ENCODE measurements at places on chromosomes 4 and X.

DNA sequence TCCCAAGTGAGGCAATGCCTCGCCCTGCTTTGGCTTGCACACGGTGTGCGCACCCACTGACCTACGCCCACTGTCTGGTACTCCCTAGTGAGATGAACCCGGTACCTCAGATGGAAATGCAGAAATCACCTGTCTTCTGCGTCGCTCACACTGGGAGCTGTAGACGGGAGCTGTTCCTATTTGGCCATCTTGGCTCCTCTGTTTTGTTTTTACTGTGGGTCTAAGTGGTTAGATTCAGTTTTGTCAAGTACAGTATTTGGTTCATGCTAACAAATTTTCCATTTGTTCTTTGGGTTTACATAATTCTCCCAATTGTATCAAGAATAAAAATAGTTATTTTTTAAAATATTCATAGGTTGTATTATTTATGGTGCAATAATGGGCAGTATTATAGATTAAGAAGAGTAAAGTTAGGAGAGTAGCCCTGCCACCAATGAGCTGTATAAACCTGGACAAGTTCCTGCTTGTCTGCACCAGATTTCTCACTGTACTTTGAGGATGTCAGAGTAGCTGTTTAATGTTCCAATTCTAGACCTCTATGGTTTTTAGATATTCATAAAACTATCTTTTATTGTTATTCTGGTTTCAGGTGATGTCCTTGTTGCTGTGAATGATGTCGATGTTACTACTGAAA lies 23.4 kb downstream of the INTU start:
- DNase-seq: no peak

GRCh38 chr4:38470735-38471262 lies 193.2 kb upstream of the KLF3 start:
- no peak for DNase-seq

GRCh38 chr4:76955182-76955581 lies 5.6 kb downstream of the SEPTIN11 start:
- no peak for DNase-seq

GRCh38 chrX:39439906-39440798 lies 638.9 kb downstream of the MID1IP1 start:
- no peak for DNase-seq

DNA sequence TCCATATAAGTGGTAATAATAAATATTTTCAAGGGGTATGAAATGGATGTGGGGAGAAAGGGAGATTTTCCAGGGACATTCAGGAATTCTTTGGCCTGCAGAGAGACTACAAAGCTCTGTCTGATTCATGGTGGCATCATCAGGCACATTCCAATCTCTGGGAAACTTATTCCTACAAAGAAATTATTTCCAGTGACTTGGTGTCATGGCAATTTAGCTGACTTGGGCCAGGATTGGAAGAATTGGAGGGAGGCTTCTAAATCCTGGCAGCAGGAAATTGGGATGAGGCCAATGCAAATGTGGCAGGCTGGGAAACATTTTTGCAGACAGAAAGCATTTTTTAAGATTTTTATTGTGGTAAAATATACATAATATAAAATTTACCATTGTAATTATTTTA lies 204.6 kb downstream of the RTL9 start:
- DNase-seq: no peak

DNA sequence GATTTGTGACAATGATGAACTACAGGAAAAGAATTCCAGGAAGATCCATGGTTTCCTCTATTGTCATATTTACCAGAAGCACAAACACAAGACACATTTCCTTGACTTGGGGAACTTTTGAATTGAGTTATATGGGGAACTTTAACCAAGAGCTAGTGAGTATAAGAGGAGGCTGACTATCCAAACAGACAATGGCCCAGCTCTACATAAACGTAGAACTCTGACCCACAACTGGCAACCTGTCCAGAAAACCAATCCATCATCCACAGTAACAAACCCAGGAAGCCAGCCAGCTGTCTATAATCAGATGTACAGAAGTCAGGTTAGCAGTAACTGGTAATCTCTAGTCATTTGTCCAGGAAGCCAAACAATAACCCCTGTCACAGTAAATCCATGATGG lies 167.0 kb upstream of the CPEB2 start:
- DNase-seq: no peak

GRCh38 chrX:71532078-71532752 lies 689 bp upstream of the OGT start:
- DNase-seq: no peak

DNA sequence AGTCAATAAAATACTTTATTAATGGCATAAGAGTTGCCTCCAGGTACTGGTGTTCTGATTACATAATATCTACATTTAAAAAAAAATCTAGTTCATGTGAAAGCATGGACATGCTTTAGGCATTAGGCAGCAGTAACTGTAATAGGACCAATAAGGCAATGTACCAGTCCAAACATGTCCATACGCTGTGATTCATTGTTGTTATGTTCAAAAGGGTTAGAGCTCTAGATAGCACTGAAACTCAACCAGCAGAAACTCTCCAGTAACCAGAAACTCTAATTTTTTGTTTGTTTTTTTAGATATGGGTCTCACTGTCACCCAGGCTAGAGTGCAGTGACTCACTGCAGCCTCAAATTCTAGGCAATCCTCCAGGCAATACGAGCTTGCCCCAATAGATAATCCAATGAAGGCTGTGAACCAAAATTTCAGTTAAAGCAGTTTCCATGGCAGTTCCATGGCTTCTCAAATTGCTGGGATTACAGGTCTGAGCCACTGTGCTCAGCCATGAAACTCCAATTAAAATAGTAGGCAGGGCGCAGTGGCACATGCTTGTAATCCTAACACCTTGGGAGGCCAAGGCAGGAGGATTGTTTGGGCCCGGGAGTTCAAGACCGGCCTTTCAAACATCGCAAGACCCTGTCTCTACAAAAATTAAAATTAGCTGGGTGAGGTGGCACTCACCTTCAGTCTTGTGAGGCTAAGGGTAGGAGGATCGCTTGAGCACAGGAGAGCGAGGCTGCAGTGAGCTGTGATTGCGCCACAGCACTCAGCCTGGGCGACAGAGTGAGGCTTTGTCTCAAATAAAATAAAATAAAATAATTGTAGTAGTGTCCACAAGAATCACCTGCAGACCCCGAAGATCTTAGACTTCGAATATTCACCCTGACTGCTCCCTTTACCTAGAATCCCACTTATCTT lies 36.3 kb downstream of the MGARP start:
- no peak for DNase-seq

DNA sequence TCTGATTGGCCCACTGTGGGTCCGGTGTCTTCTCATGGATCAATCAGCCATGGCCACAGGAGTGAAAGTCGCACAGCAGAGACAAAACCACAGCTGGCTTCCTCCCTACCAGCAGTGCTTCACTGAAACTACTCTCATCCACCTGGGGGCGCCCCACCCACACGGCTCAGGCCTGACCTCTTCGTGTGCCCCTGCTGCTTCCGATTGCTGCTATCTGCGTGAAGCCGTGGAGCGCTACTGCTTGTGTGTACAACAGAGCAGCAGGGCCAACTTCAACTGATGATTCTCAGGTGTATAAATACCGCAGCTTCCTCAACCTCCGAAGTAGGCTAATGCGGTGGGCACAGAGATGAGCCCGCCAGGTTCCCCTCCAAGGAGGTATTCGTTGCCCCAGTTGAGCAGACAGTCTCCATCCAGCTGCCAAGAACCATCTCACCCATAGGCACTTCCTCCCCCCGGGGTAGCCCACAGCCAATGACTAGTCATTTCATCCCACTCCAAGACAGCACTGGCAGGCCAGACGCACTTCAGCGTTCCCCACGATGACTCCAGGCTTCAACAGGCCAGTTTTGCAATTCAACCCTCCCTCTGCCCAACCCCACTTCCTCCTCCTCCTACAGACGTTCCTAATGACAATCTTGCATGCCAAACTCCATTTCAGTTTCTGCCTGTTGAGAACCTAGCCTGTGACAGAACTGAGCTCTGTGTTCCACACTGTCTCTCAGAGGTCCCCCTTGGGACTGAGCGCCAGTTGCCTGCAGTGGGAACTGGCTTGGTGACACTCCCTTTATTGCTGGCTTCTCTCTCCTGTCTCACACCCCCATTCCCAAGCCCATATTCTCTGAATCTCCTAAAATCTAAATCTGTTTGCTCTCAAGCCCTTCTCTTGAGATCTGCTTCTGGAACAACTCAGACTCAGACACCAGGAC lies 41.3 kb upstream of the ATP6AP2 start:
- no peak for DNase-seq

DNA sequence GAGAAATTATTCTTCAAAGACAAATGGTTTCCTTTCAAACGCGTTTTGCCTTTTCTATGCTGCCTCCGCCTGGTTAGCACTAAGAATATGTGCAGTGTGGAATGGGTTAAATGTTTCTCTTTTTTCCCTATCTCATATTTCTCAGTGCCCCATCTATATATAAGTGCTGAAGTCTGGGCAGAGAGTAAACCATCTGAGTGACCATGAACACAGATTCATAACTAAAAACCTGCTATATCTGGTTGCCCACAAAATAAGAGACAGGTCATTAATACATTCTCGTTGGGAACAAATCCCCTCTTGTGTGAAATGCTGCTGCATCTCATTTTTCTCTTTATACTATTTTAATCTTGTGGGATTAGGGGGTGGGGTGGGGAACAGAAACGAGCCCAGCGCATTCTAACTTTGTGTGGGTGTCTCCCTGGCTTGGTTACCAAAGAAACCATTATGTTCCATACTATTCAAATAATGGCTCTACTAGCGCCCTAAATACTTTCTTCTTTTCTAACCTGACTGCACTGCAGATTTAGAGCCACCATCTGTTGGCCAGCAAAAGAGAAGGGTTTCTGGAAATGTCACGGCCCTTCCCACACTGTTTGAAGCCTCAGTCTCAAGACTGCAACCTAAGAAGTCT lies 42.2 kb upstream of the PTCHD1 start:
- DNase-seq: no peak

GRCh38 chr4:120155287-120155686 lies 88.6 kb upstream of the MAD2L1 start:
- DNase-seq: no peak

GRCh38 chr4:54940996-54941865 lies 184.2 kb downstream of the KDR start:
- no peak for DNase-seq

DNA sequence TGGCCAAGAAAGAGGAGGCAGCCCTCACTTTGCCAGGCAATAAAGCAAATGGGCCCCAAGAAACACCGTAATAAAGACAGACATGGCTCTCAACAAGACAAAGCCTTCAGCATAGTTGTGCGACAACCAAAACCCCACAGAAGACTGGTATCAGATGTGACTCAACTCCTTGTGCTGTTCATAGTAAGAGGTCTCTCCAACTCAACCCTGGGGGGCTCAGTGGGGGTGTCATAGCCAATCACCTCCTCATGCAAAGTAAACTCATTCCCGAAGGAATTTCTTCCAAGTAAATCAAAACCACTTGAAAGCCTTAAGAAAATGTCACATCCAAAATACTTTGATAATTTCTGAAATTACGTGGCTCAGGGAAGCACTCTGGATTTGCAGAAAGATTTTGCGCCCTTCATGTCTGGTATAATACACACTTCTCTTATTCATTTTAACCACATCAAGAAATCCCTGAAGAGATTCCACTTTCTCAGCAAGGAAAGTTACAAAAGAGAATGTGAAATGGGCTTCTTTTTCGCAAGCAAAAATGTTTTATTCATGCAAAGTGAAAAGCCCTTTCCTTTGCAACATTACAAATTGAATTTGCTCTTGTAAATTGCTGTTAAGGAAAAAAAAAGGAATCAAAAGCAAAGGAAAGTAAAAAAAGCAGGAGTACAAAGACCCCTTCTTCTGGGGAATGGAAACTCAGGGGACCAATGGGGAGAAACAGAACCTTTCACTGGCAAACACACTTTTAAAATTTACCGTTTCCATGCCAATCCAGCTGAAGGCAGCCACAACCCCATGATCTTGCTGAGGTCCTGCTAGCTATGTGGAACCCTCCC lies 137.4 kb downstream of the NSUN7 start:
- DNase-seq: no peak

DNA sequence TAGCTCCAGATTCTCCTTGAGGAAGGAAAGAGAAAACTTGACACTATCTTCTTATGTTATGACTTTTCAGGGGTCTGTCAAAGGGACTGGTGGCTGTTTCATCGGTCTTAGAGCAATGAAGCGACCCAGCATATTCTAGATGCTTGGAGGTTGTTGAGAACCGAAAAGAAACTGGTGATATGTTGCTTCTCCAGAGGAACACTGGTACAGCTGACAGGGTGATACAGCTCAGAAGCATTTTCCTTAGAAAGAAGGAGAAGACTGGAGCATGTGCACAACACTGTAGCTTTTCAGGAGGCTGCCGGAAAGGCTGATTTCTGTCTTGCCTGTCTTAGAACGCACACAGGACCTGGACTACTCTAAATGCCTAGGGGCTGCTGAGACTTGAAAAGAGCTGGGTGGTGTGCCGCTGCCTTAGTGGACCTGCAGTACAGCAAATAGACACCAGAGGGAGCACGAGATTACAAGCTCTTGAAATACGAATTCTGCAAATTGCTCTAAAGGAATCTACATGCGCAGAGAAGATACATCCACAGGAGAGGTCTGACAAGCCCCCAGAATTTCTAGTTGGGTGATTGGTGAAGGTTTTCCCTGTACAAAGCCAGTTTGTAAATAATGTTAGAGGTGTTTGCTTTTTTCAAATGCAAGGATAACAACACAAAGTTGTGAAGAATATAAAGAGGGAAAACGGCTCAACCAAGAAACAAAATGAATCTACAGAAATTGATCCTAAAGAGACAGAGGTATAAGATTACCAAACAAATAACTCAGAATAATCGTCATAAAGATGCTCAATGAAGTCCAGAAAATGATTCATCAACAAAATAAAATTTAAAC lies 223.1 kb upstream of the DMD start:
- peak; percentile 10 for DNase-seq

GRCh38 chr4:153222707-153223426 lies 18.6 kb downstream of the TRIM2 start:
- peak; percentile 90 for DNase-seq

DNA sequence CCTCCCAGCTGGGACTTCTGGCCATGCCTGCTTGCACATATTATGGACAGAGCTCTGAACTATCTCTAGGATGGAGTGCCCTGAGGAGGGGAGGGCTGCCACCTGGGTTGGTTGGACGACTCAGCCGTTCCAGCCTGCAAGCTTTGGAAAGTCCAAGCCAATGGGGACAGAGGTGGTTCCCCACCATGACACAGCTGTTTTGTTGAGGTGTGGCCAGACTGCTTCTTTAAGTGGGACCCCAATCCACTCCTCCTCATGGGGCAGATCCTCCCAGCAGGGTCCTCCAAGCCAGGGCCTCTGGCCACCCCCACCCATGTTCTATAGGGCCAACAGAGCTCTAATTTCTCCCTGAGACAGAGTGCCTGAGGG lies 22.7 kb downstream of the F8A3 start:
- no peak for DNase-seq

GRCh38 chrX:130876226-130876625 lies 26.8 kb downstream of the ENOX2 start:
- DNase-seq: no peak

DNA sequence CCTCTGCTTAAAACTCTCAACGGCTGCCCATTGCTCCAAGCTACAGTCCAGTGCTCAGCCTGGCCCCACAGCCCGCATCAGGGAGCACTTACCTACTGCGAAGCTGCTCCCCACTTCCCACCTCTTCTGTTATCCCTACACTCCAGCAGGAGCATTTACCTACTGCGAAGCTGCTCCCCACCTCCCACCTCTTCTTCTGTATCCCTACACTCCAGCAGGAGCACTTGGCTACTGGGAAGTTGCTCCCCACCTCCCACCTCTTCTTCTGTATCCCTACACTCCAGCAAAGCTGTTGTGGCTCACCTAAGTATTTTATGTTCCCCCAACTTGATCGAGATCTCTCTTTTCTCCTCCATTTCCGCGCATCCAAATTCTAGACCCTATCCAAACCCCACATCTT lies 563.3 kb upstream of the ZFP42 start:
- DNase-seq: no peak
